ENCODE measurements at places on chromosomes 6 and 20.

GRCh38 chr20:6006603-6006949, 47.3 kb downstream of the LRRN4 start:
- DNase-seq: no peak

GRCh38 chr6:18359237-18359885, 27.8 kb upstream of the RNF144B start:
- DNase-seq: no peak

- DNase-seq: no peak
These were observed 15.4 kb downstream of the BPIFA2 start for GRCh38 chr20:33183312-33183711.

DNA sequence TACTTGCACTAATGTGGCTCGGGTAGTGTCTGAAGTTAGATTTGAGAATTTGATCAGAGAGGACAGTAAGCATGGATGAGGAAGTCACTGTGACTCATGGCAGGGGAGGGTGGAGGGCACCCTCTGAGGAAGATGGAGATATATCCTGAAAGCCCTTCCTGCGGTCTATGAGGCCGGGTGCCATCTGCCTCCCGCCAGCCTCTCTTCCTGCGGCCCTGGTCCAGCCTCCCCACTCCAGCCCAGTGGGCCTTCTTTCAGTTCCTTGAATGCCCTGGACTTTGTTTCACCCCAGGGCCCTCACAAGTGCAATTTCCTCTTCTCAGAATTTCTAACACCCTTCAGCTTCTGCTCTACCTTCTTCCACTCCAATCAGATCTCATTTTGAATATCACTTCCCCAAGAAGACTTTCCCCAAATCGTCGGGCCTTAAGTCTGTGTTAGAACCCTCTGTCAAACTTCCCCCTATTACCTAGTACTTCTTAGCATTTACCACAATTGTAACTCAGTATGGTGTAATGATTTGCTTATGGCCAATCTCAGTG, 20.2 kb upstream of the TNFAIP3 start:
- no peak for DNase-seq

GRCh38 chr6:7139835-7140470, 32.2 kb downstream of the RREB1 start:
- no peak for DNase-seq

DNA sequence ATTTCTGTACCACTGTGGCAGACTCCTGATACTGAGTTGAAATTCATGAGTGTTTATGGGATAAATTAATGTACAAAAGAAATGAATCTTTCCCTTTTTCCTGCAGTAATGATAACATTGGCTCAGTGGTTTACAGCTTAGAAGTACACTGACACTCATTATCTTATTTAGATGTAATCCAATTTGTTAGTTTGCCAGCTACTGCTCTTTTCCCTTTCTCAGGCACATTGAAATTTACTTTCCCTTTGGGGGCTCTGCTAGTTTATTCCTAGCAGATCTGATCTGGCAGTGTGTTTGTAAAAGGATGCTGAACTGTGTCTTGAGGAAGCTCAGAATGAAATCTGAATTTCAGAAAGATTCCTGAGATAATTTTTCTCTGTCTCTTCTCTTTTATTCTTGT, 3.0 kb downstream of the CEP250 start:
- no peak for DNase-seq
